ENCODE measurements at places on chromosomes 2 and 18. TPM values are rescaled to one million over a fixed set of nuclear protein-coding genes. Genes with fewer than 3 reads are reported as not detected.

GRCh38 chr2:26805241-26805676 is 19.4 kb downstream of the CENPA start:
- no peaks in the 10 kb centered on the region for H3K4me1 ChIP-seq
- no peaks in the 10 kb centered on the region for H3K36me3 ChIP-seq
- no peak overlapping the region for H3K27ac ChIP-seq
- H3K4me3 ChIP-seq: no peak overlapping the region
- no peaks in the 10 kb centered on the region for H3K27me3 ChIP-seq

The KCNG2 gene
- not detected for total RNA-seq

The POU3F3 gene
- total RNA-seq: not detected

The CHRNA1 gene
- total RNA-seq: not detected

The C2orf15 gene
- 1.1 TPM for total RNA-seq

The LIMS4 gene
- 0.49 TPM for total RNA-seq

The UCN gene
- 2.0 TPM for total RNA-seq

- H3K27ac ChIP-seq: no peak overlapping the region
- DNase-seq: no peak
- H3K36me3 ChIP-seq: no peaks in the 10 kb centered on the region
- no peak overlapping the region for H3K4me3 ChIP-seq
- H3K27me3 ChIP-seq: no peaks in the 10 kb centered on the region
- H3K4me1 ChIP-seq: no peaks in the 10 kb centered on the region
Observed at GRCh38 chr2:133755480-133756300, 187.4 kb upstream of the NCKAP5 start.

The TMEM131 gene
- 46.8 TPM for total RNA-seq

The NDC80 gene
- 38.8 TPM for total RNA-seq

- DNase-seq: no peak
- no peak overlapping the region for H3K27ac ChIP-seq
- H3K27me3 ChIP-seq: no peaks in the 10 kb centered on the region
- H3K4me1 ChIP-seq: no peaks in the 10 kb centered on the region
Observed at GRCh38 chr2:28639836-28640235, 111.8 kb upstream of the PPP1CB start.

GRCh38 chr18:59959073-59959472 is 59.3 kb downstream of the PMAIP1 start:
- peaks cover 41% of the 10 kb centered on the region for H3K4me1 ChIP-seq
- no peak overlapping the region for H3K27ac ChIP-seq
- no peaks in the 10 kb centered on the region for H3K36me3 ChIP-seq
- no peak overlapping the region for H3K4me3 ChIP-seq

The CRYGD gene
- not detected for total RNA-seq

DNA sequence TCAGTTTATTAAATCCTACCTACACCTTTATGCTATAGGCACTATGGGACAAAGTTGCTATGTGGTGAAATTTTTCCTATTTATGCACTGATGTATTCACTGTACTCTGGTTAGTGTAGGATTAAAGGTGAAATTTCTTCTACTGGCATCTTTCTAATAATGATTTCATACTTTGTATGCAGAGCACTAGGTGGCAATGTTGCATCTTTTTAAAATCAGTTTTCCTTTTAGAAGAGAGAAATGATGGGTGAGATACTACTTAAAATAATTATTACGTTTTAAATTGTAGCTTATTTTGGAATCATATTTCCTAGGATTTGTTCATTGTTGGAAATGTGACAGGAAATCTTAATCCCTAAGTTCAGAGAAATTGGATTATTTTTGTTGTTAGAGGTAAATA is 150.9 kb downstream of the CD8B2 start:
- H3K27ac ChIP-seq: no peak overlapping the region
- no peak for DNase-seq
- H3K4me1 ChIP-seq: no peaks in the 10 kb centered on the region
- H3K36me3 ChIP-seq: no peaks in the 10 kb centered on the region
- H3K27me3 ChIP-seq: no peaks in the 10 kb centered on the region

The SLC9A4 gene
- total RNA-seq: 0.05 TPM

DNA sequence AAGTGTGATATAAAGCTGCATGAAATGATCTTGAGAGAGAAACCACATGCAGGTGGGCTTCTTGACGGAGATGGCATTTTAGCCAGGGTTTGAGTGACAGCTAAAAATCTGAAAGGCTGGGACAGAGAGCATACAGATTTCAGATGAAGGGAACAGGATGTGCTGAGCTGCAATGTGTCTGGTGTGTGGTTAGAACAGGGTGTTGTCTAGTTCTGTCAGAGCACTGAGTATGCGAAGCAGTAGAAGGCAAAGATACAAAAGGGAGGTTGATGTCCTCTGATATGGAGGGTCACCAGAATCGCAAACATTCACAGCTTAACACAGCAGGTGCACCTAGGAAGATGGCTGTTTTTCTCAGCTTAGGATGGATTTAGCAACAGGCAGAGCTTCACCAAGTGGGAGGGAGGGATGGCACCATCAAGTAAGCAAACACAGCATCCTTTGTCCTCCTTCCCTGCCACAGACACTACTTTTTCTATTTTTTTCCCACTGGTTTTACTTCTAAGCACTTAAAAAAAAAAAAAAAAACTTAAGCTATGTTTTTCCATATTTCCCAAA is 182.5 kb downstream of the TMX3 start:
- no peaks in the 10 kb centered on the region for H3K27me3 ChIP-seq
- DNase-seq: no peak
- H3K4me1 ChIP-seq: no peaks in the 10 kb centered on the region
- no peak overlapping the region for H3K4me3 ChIP-seq
- H3K36me3 ChIP-seq: no peaks in the 10 kb centered on the region

DNA sequence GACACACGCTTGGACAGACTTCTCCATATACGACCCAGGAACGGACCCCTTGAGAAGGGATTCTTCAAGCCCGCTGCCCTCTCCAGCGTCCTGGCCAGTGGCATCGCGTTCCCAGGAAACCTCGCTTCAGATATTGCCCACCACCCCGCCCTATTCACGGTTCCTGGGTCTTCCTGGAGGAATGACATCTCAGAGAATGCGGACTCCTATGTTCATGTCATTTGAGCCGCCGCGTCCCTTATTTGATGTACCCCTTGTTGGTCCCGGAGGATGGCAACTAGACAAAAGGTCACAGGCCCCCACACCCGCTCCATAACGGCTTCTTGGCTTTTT is 588 bp upstream of the CCDC93 start:
- peaks cover 5% of the 10 kb centered on the region for H3K4me1 ChIP-seq
- no peaks in the 10 kb centered on the region for H3K36me3 ChIP-seq
- H3K27me3 ChIP-seq: no peaks in the 10 kb centered on the region
- no peak overlapping the region for H3K27ac ChIP-seq
- DNase-seq: no peak
- H3K4me3 ChIP-seq: peak overlapping the region; percentile 86

DNA sequence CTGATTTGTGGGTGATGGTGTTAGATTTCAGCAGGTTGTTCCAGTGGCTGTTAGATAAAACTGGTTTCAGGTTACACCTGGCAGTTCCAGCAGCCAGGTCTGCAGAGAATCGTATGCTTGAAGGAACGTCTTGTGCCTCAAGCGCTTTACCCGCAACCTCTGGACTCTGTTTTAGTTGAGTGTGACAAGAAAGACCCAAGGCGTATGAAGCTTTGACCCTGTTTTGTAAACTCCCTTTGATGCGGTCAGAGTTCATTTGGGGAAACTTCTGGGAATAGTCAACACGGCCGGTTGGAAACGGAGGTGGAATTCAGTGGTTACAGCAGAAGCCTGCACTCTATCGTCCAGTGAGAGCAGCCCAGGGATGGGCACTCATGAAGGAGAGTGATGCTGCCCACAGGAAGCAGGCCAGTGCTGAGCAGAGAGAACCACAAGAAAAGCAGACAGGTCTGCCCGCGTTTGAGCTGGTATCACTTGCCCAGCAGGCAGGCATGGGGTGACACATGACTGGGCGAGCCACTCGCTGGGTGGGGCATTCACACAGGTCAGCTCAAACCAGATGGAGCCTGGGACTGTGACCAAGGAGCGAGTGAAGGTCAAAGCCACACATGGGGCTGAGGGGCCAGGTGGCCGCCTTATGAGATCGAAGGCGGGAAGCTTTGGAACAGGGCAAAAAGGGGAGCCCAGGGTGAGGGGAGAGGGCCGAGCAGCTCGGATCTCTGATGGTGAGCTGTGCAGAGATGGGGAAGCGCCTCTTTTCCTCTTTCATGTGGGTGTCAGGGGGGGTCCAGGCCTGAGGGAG is 99.6 kb upstream of the MBOAT2 start:
- no peaks in the 10 kb centered on the region for H3K36me3 ChIP-seq
- H3K4me1 ChIP-seq: peaks cover 27% of the 10 kb centered on the region
- H3K4me3 ChIP-seq: no peak overlapping the region

The ALK gene
- total RNA-seq: not detected

DNA sequence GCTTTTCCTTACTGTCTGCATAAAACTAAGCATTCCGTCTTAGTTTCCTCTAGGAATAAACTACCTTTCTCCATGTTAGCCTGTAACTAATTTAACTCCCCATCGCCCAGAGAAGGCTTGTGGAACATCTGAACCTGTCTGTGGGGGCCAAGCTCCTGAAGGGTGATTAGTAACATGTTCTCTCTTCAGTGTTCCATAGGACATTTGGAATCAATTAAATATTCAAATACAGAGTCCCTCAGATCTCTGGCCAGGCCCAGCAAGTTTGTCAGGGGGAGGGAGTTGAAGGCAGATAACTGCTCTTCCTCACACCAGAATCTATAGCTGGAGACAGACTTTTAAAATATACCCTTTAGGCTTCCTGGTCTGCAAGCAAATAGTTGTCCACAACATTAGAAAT is 8.8 kb downstream of the RDH14 start:
- no peaks in the 10 kb centered on the region for H3K4me1 ChIP-seq
- no peak overlapping the region for H3K27ac ChIP-seq
- no peak for DNase-seq
- H3K27me3 ChIP-seq: no peaks in the 10 kb centered on the region
- no peak overlapping the region for H3K4me3 ChIP-seq

DNA sequence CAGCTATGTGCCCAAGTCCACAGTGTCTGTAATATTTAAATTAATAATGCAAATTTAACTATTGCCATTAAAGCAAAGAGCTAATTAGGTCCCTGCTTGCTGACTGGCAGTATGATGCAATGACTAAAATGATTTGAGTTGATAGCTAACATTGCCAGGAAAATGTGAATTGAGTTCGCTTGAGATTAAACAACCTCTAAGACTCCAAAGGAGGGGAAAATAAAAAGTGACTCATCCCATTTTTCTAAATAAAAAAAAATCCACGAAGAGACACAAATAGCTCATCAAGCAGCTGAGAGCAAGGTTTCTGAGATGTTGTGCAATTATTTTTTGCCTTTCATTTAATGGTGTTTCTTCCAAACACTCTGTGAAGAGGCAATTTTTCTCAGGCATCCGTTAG is 413.0 kb downstream of the MTX2 start:
- H3K27me3 ChIP-seq: no peaks in the 10 kb centered on the region
- H3K36me3 ChIP-seq: no peaks in the 10 kb centered on the region
- H3K4me1 ChIP-seq: no peaks in the 10 kb centered on the region
- H3K27ac ChIP-seq: no peak overlapping the region
- no peak for DNase-seq
- no peak overlapping the region for H3K4me3 ChIP-seq

GRCh38 chr18:61082976-61083630 is 250.1 kb upstream of the CDH20 start:
- H3K4me1 ChIP-seq: no peaks in the 10 kb centered on the region
- H3K27me3 ChIP-seq: no peaks in the 10 kb centered on the region
- DNase-seq: no peak
- H3K4me3 ChIP-seq: no peak overlapping the region
- no peaks in the 10 kb centered on the region for H3K36me3 ChIP-seq

GRCh38 chr2:207771421-207771820 is 1.7 kb upstream of the FZD5 start:
- H3K27ac ChIP-seq: no peak overlapping the region
- no peaks in the 10 kb centered on the region for H3K36me3 ChIP-seq
- H3K4me3 ChIP-seq: no peak overlapping the region
- peaks cover 17% of the 10 kb centered on the region for H3K4me1 ChIP-seq
- DNase-seq: no peak

- no peaks in the 10 kb centered on the region for H3K27me3 ChIP-seq
- H3K4me1 ChIP-seq: no peaks in the 10 kb centered on the region
- no peak for DNase-seq
- no peak overlapping the region for H3K4me3 ChIP-seq
Observed at GRCh38 chr2:134458950-134459349, 205.1 kb downstream of the MGAT5 start.

The DYSF gene
- 0.05 TPM for total RNA-seq

- no peak overlapping the region for H3K4me3 ChIP-seq
- H3K27me3 ChIP-seq: peaks cover 22% of the 10 kb centered on the region
- H3K36me3 ChIP-seq: no peaks in the 10 kb centered on the region
- H3K4me1 ChIP-seq: no peaks in the 10 kb centered on the region
Observed at GRCh38 chr2:72926811-72927465, 9.6 kb downstream of the EMX1 start.

DNA sequence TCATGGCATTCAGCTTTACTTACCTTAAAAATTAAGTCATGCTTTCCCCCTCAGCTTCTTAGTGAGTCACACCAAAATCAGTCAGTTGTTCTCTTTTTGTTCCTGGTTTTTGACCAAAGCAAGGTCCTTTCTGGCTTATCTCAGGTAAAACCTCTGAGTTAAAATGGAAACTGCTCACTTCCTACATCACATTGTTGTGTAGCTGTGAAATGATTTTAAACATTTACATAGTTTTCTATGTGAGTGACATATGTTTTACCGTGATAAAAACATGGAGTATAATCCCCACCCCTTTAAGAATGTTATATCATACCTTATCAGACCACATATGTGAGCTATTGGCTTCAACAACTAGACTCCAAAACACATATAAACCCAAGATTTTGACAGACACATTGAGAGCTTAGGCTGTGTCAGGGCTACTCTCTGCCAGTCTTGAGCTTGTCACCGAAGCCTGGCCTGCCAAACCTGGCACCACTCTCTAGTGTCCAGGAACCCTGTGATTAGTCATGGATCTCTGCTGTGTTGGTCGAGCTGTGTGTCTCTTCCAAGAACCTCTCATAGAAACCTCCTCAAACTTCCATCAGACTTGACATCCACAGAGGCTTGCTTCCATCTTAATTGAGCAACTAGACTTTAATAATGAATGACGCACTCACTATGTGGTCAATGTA is 294.5 kb upstream of the FBXO11 start:
- peaks cover 5% of the 10 kb centered on the region for H3K4me1 ChIP-seq
- no peaks in the 10 kb centered on the region for H3K36me3 ChIP-seq
- H3K27me3 ChIP-seq: no peaks in the 10 kb centered on the region
- 0 out of 2 replicates have a peak overlapping the region, but pooled peaks have one; percentile 4 for H3K27ac ChIP-seq
- H3K4me3 ChIP-seq: no peak overlapping the region

DNA sequence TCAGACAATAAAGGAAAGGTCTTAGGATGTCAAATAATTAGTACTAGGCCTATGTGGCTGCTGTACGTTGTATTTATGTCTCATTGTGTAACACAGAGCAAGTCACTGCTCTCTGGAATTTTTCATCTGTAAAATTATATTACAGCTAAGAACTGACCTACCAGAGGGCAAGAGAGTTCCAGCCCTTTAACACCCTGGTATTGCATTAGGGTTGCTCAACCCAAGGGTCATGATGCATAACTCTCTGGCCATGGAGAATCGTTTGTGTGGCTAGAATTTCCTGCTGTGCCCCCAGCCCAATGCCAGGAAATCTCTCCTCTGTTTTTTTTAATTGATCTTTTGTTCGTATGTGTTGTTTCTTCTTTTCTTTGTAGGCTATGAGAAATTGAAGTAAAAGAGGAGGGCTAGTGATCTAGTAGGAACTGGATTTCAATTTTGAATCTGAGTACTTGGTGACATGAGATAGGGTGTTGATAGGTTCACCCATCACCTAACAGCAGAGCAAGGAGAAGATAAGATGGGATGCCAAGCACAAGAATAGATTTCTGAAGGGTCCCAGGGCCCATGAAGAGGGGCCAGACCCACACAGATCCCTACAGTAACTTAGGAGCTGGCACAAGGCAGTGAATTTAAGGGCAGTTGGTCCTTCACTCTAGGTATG is 571.2 kb upstream of the TNP1 start:
- no peaks in the 10 kb centered on the region for H3K27me3 ChIP-seq
- no peak for DNase-seq

Measured in GM12878 (cell line).